ENCODE measurements at places on chromosomes 1 and 21.

DNA sequence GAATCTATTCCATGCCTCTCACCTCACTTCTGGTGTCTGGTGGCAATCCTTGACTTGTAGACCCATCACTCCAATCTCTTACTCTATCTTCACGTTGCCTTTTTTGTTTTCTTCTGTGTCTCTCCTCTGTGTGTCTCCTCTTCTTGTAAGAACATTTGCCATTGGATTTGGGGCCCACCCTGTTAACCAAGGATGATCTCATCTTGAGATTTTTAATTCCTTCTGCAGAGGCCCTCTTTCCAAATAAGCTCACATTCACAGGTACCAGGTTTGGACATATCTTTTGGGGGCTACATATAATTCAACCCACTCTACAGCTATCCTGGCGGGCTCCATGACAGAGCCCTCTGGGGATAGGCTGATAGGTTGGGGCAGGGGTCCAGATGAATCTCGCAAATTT is 55.8 kb downstream of the UBE2T start:
- DNase-seq = no peak

DNA sequence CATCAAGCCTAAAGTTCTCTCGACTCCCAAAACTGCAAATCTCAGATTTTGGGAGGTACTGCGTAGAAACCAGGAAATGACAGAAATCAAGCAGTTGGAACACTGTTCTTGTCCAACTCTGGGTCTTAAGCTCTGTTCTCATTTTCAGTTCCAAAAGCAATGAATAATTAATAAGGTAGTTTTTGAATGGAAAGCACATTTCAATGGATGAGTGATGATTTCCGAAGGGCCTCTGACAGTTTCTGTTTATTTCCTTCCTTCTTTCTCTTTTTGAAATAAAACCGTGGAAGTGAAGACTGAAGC is 20.9 kb upstream of the TARBP1 start:
- DNase-seq = no peak

GRCh38 chr1:173355281-173356031 is 121.7 kb upstream of the PRDX6 start:
- DNase-seq = no peak

DNA sequence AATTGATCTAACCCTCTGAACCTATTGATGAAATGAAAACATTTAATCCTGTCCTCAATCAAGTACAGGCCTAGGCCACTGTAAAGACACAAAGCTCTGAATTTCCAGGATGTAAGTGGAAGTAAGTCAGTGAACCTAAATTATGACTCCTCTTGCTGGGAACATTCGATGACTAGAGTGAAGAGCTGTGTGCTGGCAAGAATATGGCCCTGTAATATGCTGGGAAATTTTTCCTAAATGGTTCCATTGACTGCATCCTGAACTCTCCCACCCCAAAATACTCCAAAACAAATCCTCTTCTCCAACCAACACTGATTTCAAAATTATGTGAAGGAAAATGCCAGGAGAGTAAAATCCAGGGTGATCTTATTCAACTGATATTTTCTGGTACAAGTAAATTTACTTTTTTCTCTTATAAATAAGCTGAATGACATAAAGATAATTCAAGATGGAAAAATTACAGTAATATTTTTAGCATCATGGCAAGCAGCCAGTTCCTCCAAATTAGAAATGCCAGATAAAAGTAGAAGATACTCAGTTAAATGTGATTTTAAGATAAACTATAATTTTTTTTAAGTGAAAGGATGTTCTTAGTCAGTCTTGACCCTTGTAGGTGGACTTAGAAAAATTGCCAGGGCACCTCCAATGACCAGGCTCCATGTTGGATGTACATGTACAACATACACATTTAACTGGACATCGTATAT is 269.4 kb downstream of the PTGER3 start:
- DNase-seq = no peak

DNA sequence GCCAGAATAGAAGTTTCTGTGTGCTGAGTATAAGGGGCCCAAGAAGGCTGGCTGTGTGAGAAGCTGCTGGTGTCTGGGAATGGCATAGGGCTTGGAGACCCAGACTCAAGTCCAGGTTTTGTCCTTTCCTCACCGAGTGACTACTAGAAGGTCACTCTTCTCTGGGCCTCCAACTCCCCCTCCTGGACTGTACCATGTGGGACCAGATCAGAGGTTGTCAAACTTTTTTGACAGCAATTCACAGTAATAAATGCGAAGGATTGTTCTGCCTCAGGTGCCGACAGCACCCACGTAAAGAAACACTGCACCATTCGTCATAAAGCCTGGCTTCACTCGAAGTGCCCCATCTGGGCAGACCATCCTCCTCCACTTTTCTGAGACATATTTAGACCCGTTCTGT is 29.0 kb downstream of the PKP1 start:
- DNase-seq = no peak

GRCh38 chr1:101798417-101798816 is 198.3 kb downstream of the OLFM3 start:
- DNase-seq = no peak

DNA sequence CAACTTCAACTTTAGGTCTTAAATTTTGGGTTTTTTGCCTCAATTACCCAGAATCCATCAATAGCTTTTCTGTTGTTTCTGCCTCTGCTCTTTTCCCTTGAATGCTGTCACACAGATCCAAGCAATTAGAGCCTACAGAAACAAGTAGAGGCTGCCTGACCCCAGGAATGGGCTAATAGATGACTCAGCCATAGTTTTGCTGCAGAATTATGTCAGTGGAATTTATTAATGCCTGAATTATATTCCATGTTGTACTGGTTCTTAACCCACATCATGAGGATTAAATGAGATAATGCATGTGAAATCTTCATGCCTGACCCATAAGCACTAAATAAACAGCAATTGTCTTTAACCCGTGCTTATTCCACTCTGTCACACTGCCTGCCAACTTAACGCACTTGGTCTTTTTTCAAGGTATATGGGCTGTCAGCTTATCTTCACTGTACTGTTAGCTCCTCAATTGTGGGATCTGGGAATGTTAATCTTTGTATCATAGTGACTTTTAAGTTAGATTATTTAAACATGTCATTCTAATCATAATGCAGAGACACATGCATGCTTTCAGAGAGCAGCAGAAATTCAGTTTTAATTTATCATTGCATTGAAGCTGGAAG is 213.3 kb downstream of the ROR1 start:
- DNase-seq = no peak

DNA sequence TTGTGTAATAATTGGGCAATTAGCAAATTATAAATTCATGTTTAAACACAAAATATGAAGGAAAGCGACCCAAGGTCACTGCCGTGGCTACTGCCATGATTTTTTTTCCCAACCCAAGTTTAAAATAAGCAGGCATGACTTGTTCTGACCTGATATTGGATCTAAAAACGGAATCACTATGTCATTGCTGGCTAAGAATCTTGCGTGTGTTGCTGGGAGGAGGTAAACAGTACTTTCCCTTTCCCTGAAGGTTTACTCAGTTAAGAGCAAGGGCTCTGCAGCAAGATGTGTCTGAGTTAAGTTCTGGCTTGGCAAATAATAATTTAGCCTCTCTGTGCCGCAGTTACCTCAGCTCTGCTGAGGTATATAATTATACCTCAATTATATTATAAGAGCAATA is 125.7 kb upstream of the L1TD1 start:
- peak; percentile 58 for DNase-seq

DNA sequence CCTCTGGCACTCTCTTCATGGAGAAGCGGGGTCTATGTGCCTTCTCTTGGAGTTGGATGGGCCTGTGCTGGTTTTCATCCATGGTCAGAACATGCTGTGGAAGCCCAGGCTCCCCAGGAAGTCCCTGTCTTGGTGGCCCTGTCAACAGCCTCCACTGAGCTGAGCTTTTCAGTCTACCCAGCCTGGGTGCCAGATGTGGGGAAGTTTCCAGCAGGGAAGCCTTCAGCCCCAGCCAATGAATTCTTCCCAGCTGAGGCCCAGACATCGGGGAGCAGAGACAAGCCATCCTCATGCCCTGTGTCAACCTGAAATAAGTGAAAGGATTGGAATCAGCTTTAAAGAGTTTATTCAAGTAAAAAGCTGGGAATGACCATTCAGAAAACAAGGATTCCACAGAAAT is 75.1 kb upstream of the PGBD5 start:
- no peak for DNase-seq

DNA sequence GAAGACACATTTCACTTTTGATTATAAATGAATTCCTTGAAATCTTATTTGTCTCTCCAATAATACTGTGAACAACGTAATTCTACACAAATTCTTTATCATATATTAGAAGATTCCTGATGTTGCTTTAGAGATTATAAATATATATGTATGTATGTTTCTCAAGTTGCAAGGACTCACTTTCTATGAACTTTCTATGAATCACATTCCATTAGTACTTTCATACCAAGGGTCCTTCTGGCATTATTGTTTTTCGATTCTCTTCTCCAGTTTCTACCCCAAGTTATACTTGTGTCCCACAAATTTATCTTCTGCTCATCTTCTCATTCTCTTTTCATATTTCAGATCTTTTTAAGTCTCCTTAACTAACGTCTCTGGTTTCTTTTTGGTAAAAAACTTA is 55.9 kb downstream of the ZNHIT6 start:
- no peak for DNase-seq

DNA sequence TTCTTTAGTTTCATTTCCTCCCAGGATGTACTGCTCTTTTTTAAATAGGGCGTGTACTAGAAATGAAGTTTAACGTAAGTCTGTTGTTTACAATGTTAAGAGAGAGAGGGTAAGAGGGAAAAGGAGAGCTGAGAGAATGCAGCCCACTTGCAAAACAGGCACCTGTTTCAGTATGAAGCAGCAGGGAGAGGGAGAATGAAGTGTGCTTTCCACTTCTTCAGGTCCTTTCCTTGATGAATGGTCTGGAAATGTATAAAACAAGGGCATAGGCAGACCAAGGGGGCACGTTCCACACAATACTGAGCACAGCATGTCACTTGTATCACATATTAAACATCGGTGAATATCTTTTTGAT is 2.0 kb downstream of the KCNA3 start:
- no peak for DNase-seq

GRCh38 chr1:43038232-43038935 is 79.7 kb upstream of the SLC2A1 start:
- no peak for DNase-seq

DNA sequence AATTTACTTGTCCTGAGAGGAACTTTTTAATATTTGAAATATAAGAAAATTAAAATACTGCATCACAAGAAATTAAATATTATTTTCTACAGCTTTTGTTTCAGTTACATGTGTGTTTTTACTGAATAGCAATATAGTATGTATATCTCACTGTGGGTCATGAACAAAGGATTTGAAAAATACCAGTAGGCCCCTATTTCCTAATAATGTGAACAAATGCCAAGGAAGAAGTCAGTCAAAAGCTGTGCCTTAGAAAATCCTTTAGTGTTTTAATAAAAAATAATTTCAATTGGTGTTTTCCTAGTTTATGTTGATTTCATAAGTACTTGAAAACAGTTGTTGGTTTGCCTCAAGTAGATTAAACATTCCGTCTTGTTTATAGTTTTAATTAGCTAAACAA is 46.7 kb downstream of the SMYD3 start:
- no peak for DNase-seq

GRCh38 chr1:29756498-29756897 is 520.2 kb downstream of the PTPRU start:
- no peak for DNase-seq

- DNase-seq = no peak
Measured at GRCh38 chr1:38052750-38053415, 6.3 kb upstream of the POU3F1 start.

DNA sequence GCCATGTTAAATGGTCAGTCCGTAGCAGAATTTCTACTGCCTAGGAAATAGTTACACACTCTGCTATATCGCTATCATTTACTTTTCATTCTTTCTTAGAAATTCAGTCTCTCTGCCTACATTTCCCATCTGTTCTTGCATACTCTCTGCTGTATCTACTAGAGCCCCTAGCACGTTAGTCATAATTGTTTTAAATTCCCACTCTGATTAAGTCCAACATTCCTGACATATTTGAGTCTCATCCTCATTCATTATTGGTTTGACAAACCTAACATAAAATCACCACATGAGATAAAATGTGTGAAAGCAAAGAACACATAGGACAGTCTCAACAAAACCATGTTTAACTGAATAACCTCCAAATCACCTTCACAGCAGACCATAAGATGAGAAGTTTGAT is 513.6 kb downstream of the PLPP3 start:
- no peak for DNase-seq

Measured in right hindlimb (tissue), 1 donor.